ENCODE measurements at places on chromosomes 13 and 19.

GRCh38 chr13:31101472-31102170 is 60.1 kb downstream of the HSPH1 start:
- DNase-seq, result no peak

DNA sequence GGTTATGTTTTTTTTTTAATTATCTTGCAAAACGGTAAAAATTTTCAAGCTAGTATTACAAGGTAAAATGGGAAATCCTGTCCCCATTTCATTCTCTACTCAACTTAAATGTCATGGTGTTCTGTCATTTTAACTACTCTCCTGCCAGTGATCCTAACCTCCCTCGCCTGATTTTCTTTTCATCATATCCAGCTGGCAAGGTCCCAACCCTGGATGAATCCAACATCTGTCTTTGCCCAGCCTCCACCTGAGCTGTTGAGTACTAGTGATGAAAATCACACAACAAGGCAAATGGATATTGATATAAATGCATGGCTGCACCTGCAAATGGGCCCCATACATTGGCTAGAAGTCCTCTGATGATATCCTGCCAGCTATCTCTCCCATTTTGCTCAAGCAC is 6.9 kb upstream of the CDK8 start:
- DNase-seq, result no peak

- DNase-seq, result no peak
Measured at GRCh38 chr13:67140006-67140405, 90.1 kb downstream of the PCDH9 start.

DNA sequence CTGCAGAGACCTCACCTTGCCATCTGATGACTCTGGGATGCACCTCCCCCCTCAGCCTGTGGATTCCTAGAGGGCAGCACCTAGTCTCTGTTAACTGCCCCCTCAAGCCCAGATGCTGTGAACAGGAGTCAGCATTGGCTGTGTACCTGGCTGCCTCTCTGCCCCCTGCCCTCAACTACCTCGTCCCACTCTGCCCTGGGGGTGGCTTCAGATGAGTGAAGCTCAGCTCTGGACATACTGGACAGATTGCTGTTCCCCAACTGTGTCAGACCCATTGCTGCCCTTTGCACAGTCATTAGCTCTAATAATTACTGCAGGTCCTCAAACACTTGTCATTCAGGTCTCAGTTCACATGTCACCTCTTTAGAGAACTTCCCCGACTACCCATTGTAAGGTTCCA is 182.1 kb upstream of the TSHZ3 start:
- DNase-seq, result no peak

DNA sequence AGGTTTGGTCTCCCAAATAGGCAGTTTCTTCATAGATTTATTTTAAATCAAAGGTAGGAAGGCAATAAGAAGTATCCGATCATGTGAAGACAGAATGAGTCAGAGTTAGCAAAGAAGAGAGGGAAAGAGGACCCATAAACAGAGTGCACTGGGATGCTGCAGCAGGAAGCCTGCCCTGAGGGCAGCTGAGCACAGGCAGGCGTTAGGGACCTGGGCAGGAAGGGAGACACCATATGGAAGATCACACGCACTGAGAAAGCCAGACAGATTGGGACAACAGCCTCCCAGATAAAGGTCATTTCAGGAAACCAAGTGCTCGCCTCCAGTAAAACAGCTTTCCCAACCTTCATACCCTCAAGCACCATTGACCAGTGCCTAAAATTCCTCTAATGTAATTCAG is 598.0 kb downstream of the EFNB2 start:
- DNase-seq, result no peak

GRCh38 chr19:6743714-6744380 is 4.4 kb downstream of the TRIP10 start:
- DNase-seq, result no peak

DNA sequence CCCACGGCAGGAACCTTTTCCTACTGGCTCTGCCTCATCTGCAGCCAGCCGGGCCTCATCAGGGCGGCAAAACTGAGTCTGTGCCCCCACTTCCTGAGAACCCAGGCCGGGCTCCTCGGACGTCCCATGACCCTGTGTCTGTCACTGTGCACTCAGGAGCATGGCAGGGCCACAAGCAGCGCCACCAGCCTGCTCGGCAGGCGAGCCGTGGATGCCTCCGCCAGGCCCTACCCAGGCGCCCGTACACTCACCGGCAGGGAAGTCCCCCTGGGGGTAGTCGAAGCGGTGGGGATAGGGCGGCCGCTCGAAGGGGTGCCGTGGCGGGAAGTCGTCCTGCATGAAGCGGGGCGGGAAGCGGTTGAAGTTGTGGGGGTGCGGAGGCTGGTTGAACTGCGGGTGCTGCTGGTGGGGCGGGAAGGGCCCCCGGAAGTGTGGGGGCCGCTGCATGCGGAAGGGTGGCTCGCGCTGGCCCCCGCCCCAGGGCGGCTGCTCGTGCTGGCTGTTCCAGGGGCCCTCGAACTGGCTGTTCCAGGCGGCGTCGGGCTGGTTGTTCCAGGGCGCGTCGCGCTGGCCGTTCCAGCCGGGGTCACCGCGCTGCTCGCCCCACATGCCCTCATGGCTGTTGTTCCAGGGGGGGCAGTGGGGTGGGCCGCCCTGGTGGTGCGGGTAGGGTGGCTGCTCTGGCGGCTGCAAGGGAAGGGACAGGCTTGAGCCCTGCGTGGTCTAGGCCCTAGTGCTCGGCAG is 17.1 kb downstream of the CHERP start:
- DNase-seq, result no peak

GRCh38 chr13:106768991-106769390 is 201.1 kb upstream of the ARGLU1 start:
- DNase-seq, result no peak

DNA sequence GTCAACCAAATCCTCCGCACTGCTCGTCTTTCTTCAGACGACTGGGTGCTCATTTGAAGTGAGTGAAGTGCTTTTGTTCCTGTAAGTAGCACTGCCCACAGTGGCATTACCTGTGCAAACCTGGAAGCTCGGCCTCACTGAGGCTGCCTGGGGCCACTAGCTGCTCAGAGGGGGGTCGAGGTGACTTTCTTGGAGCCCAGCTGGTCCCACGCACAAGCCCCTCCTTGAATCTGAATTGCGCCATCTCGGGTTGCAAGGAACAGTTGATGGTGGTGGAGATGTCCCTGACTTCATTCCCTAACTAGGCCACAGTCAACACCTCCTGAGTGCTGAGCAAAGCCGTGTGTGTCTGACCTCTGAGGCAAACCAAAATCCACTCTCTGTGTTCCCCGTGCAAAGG is 79.3 kb upstream of the GPR183 start:
- DNase-seq, result no peak

DNA sequence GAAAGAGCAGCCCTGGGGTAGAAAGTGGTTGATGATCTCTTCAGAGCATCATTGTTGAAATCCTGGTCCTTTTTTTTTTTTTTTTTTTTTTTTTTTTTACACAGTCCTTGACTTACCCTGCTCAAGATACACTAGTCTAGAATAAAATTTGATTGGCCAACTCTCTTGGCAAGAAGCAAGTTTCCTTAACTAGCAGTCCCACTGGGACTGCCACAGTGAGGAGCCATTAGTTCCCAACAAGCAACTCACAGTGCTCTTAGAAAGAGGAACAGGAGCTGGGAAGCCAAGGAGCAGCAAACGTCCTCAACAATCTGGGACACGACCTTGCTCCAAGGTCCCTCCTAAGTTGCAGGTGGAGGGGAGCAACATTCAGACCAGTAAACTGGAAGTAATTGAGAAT is 47.9 kb upstream of the INTS6 start:
- no peak for DNase-seq

- no peak for DNase-seq
Measured at GRCh38 chr19:14563989-14564651, 7.7 kb downstream of the NDUFB7 start.

DNA sequence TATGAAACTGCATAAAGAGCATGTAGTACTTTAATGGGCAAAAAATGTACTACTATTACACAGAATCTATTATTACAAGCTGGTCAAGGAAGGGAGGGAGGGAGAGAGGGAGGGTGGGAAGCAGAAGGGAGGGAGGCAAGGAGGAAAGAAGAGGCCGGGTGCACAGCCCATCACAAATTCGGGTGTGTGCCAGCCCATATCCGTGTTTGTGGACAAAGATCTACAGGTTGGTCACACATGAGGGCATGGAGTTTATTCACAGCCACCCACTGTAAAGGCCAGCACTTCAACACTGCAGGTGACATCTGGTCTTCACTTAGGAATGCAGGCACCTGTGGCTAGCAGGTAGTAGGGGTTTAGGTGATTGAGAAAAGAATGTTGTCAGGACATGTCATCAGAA is 352.5 kb upstream of the NBEA start:
- no peak for DNase-seq

DNA sequence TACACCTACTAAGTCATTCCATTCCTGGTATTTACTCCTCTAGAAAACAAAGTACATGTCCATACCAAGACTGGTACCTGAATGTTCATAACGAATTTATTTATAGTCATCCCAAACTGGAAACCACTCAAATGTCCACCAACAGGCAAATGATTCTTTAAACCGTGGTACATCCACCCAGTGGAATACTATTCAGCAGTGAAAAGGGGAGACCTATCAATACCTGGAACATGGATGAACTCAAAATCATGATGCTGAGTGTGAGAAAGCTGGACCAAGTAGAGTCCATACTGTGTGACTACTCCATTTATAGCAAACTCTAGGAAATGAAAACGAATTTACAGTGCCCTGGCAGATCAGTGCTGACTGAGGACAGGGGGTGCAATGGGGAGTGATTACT is 11.9 kb upstream of the NAPA start:
- no peak for DNase-seq

GRCh38 chr19:22634450-22634827 is 315 bp downstream of the ZNF492 start:
- DNase-seq, result no peak

- no peak for DNase-seq
Measured at GRCh38 chr19:46206176-46206575, 23.4 kb upstream of the IGFL1 start.

GRCh38 chr19:33609353-33609752 is 12.4 kb upstream of the CHST8 start:
- DNase-seq, result no peak

DNA sequence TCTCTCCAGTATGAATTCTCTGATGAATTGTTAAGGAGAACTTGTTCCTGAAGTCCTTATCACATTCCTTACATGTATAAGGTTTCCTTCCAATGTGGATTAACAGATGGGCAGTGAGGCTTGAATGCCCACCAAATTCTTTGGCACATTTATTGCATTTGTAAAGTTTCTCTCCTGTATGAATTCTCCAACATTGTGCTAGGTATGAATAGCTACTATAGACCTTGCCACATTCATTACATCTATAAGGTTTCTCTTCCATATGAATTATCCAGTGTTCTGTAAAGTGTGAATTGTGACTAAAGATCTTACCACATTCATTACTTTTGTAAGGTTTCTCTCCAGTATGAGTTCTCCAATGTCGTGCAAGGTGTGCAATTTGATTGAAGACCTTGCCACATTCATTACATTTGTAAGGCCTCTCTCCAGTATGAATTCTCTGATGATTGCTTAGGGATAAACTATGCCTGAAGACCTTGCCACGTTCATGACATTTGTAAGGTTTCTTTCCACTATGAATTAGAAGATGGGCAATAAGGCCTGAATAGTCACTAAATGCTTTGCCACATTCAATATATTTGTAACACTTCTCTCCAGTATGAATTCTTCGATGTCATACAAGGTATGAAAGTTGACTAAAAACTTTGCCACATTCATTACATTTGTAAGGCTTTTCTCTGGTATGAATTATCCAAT is 20.4 kb downstream of the ZNF578 start:
- no peak for DNase-seq

- no peak for DNase-seq
Measured at GRCh38 chr13:21232196-21232595, 55.7 kb downstream of the MRPL57 start.

DNA sequence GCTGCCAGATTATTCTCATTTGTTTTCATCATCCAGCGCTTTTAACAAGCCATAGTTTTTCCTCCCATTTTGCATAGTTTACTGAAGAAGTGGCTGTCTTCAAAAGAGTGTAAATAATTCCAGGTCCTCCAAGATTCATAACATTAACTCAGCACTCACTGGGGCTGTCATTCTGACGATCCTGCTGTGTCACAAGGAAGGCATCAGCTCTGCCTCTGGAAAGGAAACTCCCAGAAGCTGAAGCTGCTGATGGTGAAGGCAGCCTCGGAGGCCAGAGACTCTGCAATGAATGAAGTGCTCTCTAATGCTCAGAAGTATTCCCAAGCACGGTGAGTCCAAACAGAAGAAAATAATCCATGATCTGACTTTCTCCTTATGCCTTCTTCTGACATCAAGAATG is 60.0 kb downstream of the FLT1 start:
- no peak for DNase-seq

- DNase-seq, result no peak
Measured at GRCh38 chr13:113837560-113838355, 26.1 kb downstream of the GAS6 start.

- DNase-seq, result no peak
Measured at GRCh38 chr19:7823686-7824301, 6.2 kb upstream of the EVI5L start.

DNA sequence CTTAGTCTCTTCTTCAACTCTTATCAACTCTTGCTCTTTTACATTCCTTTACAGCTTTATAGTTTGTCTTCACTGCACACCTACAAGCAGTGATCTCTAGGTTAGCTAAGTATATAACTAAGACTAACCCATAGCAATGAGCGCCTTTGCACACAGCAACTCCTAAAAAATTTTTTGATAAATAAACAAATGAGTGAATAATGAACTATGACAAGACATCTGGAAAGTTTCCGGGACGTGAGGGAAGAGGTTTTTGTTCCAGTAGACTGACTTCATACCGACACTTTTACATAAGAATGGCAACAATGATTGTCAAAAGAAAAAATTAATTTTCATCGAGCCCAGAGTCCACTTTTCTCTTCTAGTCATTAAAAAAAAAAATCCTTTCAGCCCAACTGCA is 98.3 kb downstream of the ELF1 start:
- no peak for DNase-seq

- no peak for DNase-seq
Measured at GRCh38 chr13:105184201-105184600, 1351.3 kb downstream of the EFNB2 start.

DNA sequence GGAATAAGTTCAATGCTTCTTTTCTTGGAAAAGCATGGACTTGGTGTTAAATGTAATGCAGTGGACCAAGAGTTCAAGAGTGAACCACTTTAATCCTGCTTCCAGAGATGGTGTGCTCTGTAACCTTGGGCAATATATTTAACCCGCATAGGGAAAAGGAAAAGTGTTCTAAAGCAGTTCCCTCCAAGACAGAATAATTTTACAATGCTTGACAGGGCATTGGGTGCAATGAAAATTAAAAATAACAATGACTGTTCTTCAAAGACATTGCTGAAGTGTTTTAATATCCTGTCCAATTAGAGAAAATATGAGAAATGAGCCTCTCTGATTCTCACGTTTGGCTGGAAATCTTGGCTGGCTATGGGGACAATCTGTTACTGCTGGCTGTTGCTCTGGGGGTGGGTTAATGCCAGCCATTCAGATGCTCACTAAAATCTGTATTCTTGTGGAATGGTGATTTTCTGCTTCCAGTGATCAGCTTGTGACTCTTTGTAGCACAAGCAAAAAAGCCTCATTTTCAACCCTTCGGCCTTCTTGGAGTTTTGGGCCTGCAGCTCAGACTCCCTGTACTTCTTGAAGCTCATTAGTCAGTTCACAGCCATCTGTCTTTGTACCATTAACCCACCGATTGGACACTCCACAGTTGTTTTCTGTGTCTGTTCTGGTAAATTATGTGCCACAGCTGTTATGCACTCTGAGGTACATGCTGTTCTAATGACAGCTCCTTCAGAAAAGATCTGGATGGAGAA is 310.6 kb downstream of the LMO7 start:
- no peak for DNase-seq

Data from activated CD4-positive, alpha-beta T cell treated with anti-CD3 and anti-CD28 coated beads, Interleukin-2, amount 50 U/mL, for 4 hours (primary cell).